ENCODE measurements at places on chromosomes 11 and 22. TPM values are rescaled to one million over a fixed set of nuclear protein-coding genes. Genes with fewer than 3 reads are reported as not detected.
A peak's percentile ranks its signal among the peaks of the same experiment; 100 is the strongest.

DNA sequence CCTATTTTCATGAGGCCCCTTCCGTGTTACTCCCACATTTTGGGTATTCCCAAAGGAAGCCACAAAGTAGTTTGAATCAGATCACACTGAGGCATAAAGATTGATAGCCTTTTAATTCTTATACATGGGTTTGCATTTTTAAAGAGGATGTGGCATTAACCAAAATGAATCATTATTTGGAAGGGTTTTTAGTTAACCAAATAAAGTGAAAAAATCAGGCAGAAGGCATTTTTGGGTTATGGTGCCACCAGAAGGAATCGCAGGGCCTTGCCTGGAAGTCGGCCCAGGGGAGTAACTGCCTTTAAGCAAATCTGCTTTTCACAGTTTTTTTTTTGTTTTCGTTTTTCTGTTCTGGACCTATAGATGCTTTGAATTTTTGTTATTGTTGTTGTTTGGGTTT, 55.4 kb downstream of the HSD17B12 start:
- peak; percentile 61 for DNase-seq

Gene MOV10L1
- total RNA-seq: 5.1 TPM

GRCh38 chr11:26399336-26399735, 67.4 kb downstream of the ANO3 start:
- no peak for DNase-seq

DNA sequence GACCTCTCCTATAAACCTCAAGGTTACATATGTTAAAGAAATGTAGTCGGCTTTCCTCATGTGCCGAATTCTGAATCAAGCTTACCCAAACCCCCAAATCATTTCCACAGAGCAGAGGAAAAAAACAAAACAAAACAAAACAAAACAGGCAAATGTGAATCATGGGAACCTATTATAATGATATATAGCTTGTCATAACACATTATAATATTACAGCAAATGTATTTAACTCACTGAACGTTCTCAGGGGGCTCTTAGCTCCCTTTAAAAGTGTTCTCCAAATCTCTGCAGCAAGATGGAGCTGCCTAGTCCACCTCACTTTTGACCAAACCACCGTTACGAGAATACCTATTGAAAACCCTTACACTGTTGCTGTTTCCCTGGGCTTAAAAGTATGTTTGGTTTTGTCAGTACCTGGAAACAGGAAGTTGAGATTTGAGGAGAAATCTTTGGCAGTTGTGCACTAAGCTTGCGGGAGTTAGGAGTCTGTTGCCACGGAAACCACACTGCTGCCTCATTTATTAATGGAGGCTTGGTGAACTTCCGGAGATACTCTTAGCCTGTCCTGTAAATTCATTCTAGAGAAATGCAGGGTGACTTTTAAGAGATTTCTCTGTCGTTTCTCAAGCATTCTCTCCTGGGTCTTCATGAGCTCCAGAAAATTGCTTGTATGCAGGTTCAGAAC, 167.0 kb upstream of the RASSF10 start:
- DNase-seq: peak; percentile 71

Measured in fibroblast of the aortic adventitia (primary cell).